Islet precursor cell (in vitro differentiated cells): ENCODE measurements at places on chromosomes 11 and 22.

GRCh38 chr11:30710221-30710620 is 124.1 kb upstream of the MPPED2 start:
- DNase-seq: no peak

DNA sequence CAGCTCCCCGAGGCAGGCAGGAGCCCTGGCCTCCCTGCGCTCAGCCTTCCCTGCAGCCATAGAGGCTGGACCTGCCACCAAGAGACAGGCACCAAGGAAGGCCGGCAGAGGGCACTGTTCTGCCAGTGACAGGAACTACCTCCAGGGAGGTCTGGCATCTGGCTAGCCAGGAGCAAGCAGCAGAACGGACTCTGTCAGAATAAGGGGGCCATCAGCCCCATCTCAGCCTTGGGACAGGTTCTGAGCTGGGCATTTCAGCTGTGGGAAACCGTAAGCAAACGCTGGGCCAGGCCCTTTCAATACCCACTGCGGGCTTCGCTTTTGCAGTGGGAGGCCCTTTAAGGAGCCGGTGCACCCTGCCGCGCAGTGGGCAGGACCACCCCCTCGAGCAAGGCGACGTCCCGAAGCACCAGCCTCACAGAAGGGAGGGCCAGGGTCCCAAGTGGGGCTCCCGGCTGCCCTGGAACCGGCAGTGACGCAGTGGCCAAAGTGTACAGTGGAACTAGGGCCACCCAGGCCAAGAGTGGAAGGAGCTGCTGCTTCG is 18.2 kb downstream of the IFT27 start:
- peak; percentile 92 for DNase-seq

DNA sequence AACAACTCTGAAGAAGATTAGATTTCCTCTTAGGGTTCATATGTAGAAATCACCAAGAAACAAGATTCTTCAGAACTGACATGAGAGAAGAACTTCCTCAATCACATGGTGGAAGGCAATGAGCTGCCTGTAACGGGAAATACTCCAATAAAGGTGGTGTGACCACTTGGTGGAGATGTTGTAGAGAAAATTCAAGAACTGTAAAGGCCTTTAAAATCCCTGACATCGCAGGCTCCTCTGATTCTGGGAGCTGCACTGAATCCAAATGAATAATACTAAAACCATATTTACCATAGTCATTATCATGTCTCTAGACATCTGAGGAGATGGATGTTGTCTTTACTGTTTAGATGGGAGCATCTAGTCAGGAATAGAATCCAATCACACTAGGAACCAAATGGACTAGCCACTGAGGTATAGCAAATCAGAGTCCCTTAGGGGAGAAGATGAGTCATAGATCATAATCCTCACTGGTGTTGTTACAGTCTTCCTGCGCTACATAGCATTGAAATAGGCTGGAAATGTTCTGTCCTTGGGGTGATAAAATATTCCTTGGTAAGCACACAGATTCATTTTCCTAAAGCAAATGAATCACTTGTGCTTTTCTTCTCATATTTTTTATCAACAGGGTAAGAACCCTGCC is 321.6 kb upstream of the TENM4 start:
- DNase-seq: no peak

- DNase-seq: no peak
Measured at GRCh38 chr11:124954590-124954955, 571 bp downstream of the CCDC15 start.

GRCh38 chr11:126217491-126217890 is 5.9 kb downstream of the FAM118B start:
- DNase-seq: no peak
